ENCODE measurements at places on chromosomes 13 and 19.

DNA sequence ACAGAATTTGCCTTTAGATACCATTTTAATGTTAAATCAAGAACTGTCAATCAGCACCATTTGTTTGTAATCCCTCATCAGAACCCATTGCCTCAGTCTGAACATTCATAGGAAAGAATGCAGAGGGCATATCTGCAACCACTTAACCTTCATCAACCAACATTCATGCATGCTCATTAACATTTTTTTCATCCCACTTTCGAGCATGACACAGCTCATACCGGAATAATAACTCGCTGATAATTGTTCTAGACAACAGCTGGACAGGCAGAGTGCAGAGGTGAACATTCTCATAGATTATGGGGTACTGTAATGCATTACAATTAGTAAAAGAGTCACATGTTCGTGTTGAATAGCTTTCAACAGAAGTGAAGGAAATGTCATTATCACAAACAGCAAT lies 216.8 kb downstream of the DIAPH3 start:
- no peak for DNase-seq

DNA sequence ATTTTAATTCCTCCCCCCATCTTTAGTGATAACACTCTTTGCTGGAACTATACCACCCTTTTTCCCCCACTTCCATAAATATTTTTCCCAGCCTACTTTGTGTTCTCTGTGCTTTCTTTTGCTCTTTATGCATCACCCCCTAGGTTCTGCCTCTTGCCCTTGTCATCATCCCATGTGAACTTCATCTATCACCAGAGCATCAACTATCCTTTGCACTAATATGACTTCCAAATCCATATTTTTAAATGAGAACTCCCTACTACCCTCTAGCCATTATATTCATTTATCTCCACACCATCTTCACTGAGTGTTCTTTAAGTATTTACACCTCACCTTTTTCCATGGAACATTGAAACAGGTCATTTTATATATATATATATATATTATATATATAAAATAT lies 452.7 kb downstream of the FOXO1 start:
- DNase-seq = no peak

- DNase-seq = no peak
These were observed 57.3 kb downstream of the KLF2 start for GRCh38 chr19:16381756-16382401.

DNA sequence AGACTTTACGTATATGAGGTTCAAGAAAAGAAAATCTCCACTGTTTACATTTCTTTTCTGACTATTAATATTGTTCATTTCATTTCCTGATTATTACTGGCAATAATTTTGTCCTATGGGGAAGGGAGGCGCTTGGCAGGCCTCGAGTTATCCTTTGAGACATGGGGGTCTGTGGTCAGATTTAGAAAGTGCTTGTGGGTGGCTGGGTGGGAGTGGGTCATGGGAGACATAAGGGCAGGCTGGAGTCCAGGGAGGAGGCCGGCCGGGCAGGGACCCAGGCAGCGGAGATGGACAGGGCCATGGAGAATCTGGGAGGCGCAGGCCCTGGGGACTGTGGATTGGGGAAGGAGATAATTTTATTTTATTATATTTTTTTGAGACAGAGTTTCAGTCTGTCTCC lies 40.1 kb downstream of the LTBP4 start:
- DNase-seq = no peak

- no peak for DNase-seq
These were observed 10.1 kb upstream of the SHISA2 start for GRCh38 chr13:26061947-26062346.

DNA sequence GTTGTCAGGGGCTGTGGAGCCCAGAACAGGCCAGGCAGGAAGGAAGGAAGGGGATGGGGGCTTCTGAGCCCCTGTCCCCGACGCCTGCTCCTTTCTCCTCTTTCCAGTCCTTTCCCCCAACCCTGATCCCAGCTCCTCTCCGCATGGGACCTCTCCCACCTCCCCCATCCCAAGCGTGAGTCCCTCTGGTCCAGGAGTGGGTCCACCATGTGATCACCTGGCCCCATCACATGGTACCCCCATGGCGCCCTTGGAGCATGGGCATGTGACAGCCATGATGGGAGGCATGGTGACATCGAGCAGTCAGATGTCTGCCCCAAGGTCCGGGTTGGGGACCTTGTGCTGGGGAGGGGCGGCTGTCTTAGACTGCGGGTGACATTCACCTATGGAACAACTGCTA lies 9.2 kb downstream of the RYR1 start:
- no peak for DNase-seq

DNA sequence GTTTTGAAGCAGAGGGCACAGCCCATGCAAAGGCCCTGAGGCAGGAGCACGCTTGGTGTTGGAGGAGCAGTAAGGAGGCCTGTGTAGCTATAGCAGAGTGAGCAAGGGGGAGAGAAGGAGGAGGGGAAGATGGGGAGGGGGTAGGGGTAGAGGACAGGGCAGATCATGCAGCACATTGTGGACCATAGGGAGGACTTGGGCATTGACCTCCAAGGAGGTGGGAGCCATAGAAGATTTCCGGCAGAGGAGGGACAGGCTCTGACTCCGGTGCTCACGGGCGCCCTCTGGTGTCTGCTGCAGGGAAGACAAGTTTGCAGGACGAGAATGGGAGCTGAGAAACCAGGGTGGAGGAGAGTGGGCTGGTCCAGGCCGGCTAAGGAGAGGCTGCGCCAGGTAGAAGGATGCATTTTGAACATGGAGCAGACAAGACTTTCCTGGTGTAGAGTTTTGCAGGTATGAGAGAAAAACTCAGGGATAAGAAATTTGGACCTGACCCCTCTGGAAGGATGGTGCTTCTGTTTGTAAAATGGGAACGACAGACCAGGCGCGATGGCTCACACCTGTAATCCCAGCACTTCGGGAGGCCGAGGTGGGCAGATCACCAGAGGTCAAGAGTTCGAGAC lies 13.7 kb upstream of the CREB3L3 start:
- peak; percentile 80 for DNase-seq

- DNase-seq = no peak
These were observed 27.6 kb upstream of the SIN3B start for GRCh38 chr19:16801600-16802013.

- DNase-seq = no peak
These were observed 151.3 kb upstream of the UQCRFS1 start for GRCh38 chr19:29364224-29364726.

- no peak for DNase-seq
These were observed 14.5 kb upstream of the NFIC start for GRCh38 chr19:3351702-3352447.

- DNase-seq = no peak
These were observed 463.8 kb downstream of the ITGBL1 start for GRCh38 chr13:101916108-101916774.

DNA sequence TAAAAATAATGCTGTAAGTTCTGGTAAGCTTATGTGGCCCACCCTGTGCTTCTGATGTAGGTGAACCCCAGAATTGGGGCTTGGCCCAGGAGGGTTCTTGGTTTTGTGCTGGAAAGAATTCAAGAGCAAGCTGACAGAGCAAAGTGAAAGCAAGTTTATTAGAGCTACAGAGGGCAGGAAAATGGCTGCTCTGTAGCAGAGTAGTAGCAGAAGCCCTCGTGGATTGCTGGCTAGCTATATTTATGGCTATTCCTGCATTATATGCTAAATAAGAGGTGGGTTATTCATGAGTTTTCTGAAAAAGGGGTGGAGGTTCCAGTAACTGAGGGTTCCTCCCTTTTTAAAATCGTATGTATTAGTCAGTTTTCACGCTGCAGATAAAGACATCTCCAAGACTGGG lies 20.6 kb upstream of the ZNF599 start:
- no peak for DNase-seq

GRCh38 chr13:60627071-60627686 lies 230.2 kb downstream of the TDRD3 start:
- no peak for DNase-seq

DNA sequence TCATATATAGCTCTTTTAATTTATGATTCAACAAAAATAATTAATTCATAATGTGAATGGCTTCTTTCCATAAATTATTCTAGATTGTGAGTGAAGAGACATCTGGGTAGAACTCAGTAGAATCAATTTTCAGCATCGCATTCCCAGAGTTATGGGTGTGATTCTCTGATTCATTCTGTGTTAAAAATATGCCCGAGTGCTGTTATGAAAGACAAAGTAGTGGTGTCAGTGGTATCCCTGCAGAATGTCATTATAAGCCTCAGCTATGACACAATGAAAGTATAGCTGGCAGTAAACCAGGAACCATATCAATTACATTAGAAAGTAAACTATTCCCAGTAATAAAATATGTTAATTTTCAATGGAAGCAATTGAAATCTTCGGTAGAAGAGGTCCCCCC lies 480.5 kb upstream of the SLITRK1 start:
- no peak for DNase-seq

GRCh38 chr13:112054616-112055015 lies 12.3 kb upstream of the SOX1 start:
- no peak for DNase-seq

DNA sequence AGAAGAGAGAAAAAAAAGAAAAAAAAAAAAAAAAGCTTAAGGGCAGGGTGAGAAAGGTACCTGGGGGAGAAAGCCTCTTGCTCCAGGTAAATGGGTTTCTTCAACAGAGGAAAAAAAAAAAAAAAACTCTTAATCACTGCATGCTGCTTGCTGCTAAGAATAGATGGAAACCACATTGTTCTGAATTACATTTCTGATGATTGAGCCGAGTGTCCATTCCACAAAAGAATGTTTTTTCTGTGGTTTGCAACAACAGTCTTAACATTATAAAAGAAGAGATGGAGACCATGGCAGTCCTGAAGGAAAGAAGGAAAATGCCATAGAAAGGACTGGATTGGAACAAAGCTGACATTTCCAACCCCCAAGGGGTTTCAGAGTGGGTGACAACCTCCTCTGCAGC lies 1312.7 kb downstream of the SLITRK1 start:
- DNase-seq = no peak

GRCh38 chr19:18637673-18638630 lies 1.1 kb downstream of the KLHL26 start:
- no peak for DNase-seq

DNA sequence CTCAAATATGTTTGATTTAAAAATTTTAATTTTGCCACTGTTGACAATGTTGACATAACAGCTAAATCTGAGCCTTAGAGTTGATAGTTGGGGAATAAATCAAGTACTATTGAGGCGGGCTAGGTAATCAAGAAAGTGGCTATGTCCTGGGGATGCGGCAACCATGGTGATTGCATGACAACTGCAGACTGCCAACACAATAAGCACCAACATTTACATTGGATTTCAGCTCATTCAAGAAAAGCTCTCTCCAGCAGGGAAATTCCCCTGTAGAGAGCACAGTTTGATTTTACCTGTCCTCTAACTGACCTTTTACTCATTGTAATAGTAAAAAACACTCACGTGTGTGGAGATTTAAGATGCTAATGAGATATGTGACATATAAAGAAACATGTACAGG lies 63.1 kb downstream of the ZNF100 start:
- DNase-seq = no peak

- DNase-seq = no peak
These were observed 164.2 kb upstream of the NBEA start for GRCh38 chr13:34777914-34778303.

DNA sequence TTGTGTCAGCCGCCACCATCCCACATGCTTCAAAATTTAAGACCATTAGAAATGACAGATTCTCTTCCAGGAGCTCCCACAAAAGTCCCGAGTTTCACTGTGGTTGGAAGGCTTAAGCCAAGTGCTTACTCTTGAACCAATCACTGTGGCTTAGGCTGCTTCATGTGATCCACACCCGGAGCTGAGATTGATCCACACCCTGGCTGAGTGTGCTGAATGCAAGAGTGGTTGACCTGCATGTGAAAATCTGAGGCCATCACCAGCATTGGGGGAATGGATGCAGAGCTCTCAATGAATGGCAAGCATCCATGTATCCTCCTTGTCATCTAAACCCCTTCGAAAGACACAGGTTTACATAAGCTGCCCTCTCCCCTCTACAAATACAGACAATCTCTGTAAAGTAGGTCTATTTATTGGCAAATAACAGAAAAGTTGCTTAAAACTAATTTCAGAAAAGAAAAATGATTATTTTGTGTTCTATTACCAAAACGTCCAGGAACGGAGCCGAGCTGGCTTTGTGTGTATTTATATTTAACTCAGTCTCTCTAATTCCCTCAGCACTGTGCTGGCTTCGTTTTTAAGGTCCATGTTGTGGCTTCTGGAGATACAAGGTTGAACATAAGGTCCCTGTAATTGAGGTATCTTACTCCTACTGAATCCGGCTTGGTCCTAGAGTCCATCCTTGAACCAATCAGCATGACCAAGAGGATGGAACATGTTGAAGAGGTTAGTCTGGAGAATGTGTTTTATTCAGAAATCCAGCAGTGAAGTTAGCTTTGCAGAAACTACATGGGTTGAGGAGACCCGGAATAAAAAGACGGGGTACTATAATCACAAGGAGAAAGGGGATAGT lies 332.4 kb downstream of the LIG4 start:
- DNase-seq = no peak

DNA sequence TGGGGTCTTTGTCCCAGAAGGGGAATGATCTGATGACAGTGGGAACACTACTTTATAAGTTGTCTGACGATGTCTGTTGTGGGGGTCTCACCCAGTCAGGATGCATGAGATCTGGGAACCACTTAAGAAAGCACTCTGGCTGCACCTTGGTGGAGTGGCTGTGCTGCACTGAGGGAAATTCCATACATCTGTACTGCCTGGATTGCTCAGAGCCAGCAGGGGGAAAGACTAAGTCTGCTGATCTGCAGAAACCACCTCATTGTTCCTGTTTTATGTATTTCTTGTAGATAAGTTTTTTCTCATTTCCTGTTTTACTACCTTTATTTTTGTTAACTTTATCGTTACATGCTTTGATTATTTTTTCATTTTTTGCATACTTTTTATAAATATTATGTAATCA lies 27.3 kb downstream of the ZNF430 start:
- no peak for DNase-seq

DNA sequence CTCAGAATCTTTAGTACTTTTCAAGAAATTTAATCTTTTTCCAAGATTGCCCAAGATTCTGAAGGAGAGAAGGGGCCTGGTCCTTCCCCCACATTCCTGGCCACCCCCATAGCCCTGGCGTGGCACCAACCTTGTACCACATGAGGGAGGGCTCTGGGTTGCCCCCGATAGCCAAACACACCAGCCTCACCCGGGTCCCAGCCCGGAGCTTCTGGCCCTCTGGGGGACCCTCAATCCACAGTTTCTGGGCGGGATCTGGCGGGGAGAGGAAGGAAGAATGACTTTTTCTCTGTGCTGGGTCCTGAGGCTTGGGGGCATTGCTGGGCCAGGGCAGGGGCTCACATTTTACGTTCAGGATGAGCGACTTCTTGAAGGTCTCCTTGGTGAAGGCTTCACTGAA lies 4.4 kb downstream of the NPHS1 start:
- no peak for DNase-seq

DNA sequence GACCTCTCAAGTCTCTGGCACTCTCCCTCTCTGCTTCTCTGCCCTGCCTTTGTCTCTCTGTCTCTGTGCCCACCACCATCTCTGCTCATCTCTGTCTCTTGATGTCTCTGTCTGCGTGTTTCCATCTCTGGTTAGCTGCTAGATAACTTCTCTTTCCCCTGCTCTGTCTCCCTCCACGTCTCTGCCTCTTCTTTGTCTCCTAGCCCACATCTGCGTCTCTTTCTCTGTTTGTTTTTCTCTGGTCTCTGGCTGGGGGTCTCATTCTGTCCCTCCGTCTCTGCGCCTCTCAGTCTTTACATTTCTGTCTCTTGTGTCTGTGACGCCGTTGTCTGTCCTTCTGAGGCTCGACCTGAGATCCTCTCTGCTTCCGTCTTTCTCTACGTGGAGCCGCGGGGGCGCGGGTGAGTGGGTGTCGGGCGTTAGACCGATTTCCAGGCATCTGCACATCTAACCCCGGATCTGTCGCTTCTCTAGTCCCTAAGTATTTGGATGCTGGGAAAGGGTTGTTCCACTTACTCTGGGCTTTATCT lies 386 bp downstream of the GIPR start:
- peak; percentile 30 for DNase-seq

GRCh38 chr19:54551293-54551692 lies 22.3 kb upstream of the LILRA2 start:
- DNase-seq = peak; percentile 46
